Amniotic epithelial cell (primary cell): ENCODE measurements at places on chromosomes 16 and 17.

DNA sequence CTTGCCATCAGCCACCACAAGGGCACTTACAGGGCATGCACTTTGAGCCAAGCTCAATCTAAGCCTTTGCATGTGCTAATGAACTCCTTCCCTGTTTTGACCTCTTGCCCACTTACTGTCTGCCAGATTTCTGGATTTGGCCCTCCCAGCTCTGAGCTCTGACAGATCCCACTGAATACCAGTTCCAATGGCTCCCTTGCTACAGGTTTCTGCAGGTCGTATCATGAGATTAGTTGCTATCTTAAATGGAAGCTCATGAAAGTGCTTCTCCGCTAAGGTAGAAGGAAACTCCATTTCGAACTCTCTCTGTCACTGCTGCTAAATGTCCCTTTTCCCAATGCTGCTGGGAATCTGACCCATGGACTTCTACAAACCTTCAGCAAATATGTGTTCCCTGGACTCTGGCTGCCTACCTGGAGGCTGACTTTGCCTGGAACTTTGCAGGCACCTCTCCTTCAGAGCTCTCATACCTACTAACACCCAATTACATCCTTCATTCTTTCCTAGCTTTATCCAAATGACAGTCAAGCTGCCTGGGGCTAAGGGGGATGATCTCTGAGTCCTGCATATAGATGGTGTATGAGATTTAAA is 23.5 kb upstream of the TOB1 start:
- no peak for DNase-seq

- DNase-seq = no peak
These were observed 15.1 kb downstream of the AXIN1 start for GRCh38 chr16:337437-337836.

DNA sequence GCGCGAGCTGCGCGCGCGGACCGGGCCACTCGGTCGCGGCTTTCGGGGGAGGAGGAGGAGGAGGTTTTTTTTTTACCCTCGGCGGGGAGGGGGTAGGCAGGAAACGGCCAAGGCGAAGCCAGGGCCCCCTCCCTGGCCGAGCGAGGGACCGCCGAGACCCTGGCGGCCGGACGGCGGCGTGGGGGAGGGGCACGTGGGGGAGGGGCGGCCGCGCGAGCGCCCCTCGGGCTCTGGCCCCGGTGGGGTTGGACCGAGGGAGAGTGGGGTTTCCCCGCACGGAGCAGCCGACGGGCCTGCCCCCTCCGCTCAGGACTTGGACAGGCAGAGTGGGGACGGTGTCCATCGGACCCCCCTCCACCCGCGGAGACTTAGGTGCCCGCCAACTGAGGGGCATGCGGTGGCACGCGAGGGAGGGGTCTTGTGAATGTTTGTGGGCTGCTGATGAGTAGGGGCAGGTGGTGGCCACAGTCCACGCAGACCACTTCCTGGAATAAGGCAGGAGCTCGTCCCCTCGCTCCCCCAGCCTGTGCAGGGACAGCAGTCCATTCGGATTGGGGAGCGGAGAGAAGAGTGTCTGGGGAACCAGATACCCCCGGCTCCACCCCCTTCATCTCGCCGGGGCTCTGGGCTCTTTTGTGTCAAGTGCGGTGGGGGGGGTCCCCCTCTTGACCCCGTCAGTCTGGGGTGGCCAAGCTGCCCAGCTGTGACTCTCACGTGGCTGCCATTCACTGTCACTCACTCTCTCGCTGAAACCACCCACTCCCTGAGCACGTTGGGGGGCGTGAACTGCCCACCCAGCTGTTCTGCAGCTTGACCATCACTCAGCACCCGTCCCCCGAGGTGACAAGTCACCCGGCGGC is 3.0 kb upstream of the CHD3 start:
- no peak for DNase-seq

- DNase-seq = no peak
These were observed 23.4 kb upstream of the TNRC6C start for GRCh38 chr17:77935121-77935571.

DNA sequence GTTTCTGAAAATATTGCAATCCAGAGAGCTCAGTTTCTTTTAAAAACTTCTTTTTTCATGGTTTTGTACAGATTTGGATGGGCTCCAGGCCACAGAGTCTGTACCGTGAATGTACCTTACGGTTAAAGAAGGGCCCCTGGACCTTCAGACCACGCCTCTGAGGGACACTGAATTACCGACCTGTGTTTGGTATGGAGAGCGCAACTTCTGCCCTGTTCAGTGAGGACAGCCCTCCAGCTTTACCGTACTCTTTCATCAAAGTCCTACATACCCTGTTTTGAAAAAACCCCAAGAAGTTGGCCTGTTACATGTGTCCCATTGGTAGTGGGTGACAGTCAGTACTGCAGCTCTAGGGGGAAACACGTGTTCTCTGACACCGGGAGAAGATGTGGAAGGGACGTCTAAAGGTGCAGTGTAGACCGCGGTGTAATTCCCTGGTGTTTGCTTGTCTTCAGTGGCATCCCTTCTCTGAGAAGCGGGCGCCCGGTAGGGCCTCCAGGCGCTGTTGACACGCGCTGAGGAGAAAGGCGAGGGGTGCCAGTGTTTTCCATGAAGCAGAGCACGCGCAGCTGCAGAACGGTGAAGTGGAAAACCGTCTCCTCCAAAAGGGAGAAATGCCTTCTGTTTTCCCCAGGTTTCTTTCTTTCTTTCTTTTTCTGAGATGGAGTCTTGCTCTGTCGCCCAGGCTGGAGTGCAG is 6.2 kb downstream of the PGS1 start:
- DNase-seq = no peak

- DNase-seq = no peak
These were observed 14.9 kb upstream of the TEX2 start for GRCh38 chr17:64277831-64278562.

GRCh38 chr16:695355-696089 is 5.3 kb upstream of the WDR24 start:
- DNase-seq = no peak

- no peak for DNase-seq
These were observed 965.9 kb upstream of the EEF2KMT start for GRCh38 chr16:6063526-6063925.
